NCI-H1417 treated with DMSO at 0.1 percent for 48 hours (cell line): ENCODE measurements at places on chromosomes 12 and 14.
A peak's percentile ranks its signal among the peaks of the same experiment; 100 is the strongest.

DNA sequence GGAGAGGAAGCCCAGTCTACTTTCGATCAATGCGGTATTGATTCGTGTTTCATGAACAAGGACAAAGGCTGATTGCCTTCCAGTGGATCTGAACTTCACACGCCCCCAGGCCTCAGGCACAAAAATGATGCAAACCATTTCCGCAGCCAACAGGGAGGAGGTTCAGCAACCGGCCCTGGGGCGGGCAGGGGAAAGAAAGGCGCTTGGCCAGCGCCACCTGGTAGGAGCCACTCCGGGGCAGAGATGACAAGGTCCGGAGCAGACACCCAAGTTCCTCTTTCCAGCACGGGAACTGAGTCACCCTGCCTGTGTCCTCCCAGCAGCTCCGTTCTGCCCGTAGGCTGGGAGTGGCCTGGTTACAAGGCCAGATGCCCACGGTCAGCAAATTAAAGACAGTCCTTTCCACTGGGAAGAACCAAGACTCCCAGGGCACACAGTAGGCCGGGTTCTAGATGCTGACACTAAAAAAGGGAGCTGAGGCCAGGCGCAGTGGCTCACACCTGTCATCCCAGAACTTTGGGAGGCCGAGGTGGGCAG is 136.3 kb downstream of the SCARB1 start:
- DNase-seq = no peak

GRCh38 chr14:77213679-77214016 is 32.0 kb downstream of the TMEM63C start:
- no peak for DNase-seq

- DNase-seq = no peak
Measured at GRCh38 chr12:126358806-126359205, 1293.6 kb downstream of the AACS start.

DNA sequence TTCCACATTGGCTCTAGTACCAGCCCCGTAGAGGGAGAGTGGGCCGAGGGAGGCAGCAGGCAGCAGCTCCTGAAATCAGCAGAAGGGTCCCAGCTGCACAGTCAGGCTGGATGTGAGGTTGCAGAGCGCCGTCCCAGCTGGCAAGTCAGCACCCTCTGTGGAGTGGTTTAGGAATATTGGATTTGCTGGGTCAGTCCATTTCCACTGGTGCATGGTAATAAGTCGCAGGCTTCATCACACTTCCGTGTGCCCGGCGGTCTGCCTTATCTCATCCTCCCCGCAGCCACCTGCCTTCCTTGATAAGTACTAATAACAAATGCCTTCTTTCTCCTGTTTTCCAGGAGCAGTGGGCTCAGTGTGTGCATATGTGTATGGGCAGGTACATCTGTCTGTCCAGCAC is 112.9 kb downstream of the TSPAN9 start:
- no peak for DNase-seq

- no peak for DNase-seq
Measured at GRCh38 chr12:92933606-92934005, 4.5 kb upstream of the EEA1 start.

DNA sequence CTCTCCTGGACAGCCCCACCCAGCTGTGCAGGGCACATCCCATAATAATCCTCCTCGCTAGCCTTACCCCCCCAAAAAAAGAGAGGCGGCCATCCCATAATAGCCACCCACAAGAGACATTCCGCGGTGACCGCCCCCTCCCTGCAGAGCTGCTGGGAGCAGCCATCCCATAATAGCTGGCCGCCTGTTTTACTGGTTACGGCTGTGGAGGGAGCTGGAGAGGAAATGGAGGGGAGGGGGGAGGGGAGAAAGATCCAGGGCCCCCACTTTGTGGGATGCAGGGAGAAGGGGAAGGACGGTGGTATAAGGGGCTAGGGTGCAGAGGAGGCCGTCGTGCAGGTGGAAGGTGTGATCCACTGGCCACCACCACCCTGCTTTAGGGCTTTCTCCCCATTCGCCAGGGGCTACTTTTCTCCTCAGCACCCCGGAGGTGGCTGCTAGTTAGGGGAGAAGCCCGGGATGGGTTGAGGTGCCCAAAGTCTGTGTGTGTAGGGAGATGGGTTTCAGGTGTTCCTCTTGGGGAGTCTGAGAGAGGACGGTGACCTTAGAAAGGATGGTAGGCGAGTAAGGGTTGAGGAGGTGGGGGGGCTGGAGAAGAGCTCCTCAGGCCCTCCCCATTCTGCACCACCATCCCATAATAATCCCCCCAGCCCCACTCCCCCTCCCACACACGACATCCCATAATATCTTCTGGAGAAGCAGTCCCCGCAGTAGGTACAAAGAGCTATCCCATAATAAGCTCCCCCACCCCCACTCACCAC is 6.0 kb upstream of the CHD4 start:
- DNase-seq = peak; percentile 98

DNA sequence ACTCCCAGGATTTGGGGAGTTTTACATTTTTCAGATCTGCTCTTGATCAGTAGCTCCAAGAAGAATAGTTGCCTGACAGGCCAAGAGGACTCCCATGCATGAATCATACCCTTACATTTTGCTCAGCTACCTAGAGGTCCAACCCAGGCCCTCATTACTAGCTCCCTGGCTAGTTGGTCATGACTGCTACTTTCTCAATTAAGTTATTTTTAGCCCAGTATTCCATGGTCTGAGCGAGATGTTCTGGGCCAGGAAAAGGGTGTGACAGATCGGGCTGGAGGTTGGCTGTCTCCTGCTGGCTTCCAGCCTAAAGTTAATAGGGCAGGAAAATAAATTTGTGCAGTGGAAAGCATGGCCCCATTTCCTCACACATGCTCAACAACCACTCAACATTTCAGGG is 379.2 kb downstream of the GRIN2B start:
- DNase-seq = no peak

DNA sequence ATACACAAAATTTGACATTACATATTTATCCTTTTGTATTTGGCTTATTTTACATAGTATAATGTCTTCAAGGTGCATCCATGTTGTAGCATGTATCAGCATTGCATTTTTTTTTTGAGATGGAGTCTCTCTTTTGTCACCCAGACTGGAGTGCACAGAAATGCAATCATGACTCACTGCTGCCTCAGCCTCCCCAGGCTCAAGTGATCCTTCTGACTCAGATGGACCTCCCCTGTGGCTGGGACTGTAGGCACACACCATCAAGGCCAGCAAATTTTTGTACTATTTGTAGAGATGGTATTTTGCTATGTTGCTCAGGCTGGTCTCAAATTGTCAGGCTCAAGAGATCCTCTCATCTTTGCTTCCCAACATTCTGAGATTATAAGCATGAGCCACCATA is 214.4 kb upstream of the ALG10B start:
- DNase-seq = no peak
